ENCODE measurements at places on chromosomes 16 and 17.

GRCh38 chr16:67115639-67116038 is 5.9 kb downstream of the PHAF1 start:
- no peak for DNase-seq

- DNase-seq, result peak; percentile 57
Measured at GRCh38 chr17:45147581-45148182, 593 bp upstream of the HEXIM1 start.

GRCh38 chr17:82175951-82176350 is 36.7 kb downstream of the CCDC57 start:
- DNase-seq, result no peak

GRCh38 chr17:42900460-42901331 is at the start of gene G6PC1:
Gene G6PC1, plus strand, starts transcription at chr17:42900799. Its CDS starts 78 bp downstream, at chr17:42900877.
- DNase-seq, result no peak

GRCh38 chr17:82287868-82288801 is 14.6 kb upstream of the CSNK1D start:
- DNase-seq, result no peak
